ENCODE measurements at places on chromosomes 4 and X.

DNA sequence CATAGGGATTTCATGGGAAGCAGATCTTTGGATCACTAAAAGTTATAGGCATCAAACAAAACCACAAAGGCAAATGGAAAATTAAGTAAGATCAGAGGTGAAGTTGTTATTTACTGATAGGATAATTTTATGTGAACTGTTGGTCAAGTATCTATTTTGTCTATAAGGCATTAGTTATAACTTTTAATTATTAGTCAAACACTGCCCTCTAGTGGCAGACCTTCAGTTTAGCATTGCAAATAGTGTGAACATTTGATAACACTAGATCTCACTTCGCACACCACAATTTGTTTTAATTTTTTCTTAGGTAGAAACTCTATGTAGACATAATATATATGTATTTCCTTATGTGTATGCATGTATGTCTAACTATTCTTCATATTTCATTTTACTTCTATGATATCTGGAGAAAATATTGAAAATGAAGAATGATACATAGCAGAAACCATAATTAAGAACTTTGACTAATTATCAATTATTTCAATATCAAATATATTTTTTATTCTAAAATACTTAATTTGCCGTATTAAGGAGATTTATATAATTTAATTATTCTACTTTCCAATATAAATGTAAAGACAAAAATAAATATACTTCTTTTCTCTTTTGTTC lies 214.5 kb upstream of the TACR3 start:
- DNase-seq: peak; percentile 5

- peak; percentile 43 for DNase-seq
Measured at GRCh38 chr4:37803348-37803973, 23.0 kb upstream of the PGM2 start.

GRCh38 chr4:69098470-69098869 lies 2.2 kb downstream of the UGT2B7 start:
- no peak for DNase-seq

- DNase-seq: no peak
Measured at GRCh38 chr4:94944726-94945125, 187.0 kb downstream of the BMPR1B start.

DNA sequence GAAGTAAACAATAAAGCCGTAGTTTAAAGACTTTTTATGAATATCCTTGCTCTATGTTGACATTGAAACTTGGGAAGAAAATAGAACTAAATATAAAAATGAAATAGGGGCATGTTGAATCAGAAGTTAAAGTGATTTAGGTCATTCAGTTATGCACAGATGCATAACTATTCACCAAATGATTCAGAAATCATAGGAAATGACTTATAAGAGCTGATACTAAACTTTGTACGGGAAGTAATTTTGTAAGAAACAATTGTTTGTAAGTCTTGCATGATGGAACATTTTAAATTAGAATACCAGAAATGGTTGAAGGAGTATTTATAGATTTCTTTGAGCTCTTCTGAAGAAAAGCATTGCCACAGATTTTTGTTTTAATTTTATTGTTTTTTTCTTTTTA lies 246.5 kb downstream of the CPE start:
- DNase-seq: no peak

DNA sequence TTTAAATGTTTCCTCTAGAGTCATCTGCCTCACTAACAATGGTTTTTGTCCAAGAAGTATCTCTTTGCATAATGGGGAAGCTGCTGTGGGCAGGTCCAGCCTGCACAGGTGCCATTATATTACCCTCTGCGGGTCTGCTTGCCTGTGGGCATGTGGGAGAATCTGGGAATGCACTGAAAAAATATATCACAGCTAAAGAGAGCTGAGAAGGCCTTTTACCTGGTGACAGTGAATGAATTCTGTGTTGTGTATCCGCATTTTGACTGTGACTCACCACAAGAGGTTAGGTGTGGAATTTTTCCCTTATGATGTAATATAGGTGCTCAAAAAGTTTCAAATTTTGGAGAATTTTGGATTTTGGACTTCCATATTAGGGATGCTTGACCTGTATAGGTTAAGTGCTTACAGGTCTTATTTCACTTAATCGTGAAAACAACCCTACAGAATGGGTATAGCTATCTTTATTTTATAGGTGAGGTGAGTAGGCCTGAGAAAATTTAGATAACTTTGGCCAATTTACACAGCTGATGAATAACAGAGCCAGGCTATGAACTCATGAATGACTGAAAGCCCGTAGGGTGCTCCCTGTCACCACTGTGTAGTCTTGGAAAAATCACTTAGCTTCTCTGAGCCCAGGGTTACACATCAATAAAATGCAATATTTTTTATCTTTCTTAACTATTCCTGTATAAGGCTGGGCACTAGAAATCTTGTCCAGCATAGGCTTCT lies 198.0 kb upstream of the EPHA5 start:
- DNase-seq: no peak

- peak; percentile 70 for DNase-seq
Measured at GRCh38 chr4:140071806-140072205, 82.2 kb downstream of the MAML3 start.

DNA sequence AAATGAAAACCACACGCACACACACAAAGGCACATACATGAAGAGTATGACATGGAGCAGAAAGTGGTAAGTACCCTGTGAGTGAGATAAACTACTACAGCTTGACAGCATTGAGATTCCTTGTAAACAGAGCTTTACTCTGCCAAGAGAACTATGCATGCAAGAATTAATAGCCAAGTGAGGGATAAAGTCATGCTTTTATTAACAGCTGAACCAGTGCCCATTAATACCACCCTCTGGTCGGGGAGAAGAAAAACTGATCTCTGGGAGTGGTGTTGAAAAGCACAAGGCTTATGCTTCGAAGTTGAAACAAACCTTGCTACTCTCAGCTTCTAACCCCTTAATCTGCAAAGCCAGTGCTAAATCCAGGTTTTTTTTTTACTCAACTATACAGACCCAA lies 95.9 kb upstream of the C1QTNF7 start:
- DNase-seq: no peak

DNA sequence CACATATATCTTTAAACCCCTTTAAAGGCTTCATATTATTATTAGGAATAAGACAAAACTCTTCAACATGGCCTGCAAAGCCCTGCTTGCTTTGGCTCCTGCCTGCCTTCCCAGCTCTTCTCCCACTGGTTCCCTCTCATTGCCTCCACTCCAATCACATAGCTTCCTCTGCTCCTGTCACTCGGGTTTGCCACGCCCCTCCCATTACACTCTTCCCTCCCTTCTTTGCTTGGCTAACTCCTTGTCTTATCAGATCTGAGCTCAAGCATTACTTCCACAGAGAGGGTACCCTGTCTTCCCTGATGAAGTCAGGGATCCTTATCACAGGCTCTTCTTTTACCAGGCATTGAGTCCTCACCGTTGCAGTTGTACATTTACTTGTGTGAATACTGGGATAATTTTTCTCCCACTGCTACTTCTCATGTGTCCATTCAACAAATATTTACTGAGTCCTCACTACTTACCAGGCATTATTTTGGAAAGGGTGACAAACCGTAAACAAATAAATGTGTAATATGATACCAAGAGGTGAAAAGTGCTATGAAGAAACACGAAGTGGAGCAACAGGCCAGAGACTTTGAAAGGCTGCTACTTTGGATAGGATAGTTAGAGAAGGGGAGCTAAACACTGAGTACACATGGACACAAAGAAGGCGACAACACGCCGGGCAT lies 3.2 kb upstream of the VGLL1 start:
- no peak for DNase-seq

DNA sequence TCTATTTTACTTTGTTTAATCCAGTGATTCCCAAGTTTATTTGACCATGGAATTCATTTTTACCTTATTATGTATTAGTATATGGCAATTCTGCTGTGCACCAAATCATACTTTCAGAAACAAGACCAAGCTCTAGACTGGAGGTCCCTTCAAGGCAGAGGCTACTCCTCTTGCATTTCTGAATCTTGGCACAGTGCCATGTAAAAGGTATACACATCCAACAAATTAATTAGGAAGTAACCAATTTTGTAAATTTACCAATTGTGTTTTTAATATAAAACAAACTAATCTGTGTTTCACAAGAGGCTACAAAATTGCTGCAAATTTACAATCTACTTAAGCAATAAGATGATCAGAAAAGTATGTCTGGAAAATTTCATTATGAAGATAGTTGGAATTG lies 712.2 kb upstream of the HS3ST1 start:
- DNase-seq: no peak

DNA sequence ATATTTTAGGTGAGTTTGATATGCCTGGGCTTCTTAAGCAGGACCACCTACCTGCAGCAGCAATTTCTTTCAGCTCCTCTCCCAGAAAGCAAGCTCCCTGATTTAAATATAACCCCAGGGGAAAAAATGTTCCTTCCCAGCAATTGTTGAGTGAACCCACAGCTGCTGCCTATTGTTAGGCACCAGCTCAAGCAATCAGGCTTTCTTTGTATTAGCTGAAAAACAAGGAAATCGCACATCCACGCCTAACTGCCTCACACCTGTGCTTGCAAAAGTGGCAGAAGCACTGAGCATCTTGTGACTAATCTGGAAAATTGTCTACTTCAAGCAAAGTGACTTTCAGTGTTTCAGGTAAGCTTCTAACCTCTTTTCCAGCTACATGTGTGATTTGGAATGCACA lies 432.2 kb downstream of the SMARCA1 start:
- DNase-seq: no peak

DNA sequence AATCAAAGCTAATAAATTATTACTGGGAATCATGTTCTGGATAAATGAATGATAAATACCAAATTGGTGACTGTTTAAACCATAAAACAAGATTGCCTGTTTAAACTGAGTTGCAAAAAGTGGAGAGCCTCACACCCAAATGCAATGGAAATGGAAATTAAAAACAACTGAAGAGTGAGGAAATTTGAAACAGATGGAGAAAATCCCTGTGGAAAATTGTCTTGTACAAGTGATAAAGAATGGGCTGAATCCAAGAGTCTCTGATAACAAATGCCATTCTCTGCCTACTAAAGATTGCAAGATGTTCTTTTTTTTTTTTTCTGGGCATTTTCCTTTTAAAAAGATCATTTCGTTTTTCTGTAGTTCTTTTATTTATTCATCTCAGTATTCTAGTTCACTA lies 426.3 kb downstream of the NLGN4X start:
- no peak for DNase-seq

DNA sequence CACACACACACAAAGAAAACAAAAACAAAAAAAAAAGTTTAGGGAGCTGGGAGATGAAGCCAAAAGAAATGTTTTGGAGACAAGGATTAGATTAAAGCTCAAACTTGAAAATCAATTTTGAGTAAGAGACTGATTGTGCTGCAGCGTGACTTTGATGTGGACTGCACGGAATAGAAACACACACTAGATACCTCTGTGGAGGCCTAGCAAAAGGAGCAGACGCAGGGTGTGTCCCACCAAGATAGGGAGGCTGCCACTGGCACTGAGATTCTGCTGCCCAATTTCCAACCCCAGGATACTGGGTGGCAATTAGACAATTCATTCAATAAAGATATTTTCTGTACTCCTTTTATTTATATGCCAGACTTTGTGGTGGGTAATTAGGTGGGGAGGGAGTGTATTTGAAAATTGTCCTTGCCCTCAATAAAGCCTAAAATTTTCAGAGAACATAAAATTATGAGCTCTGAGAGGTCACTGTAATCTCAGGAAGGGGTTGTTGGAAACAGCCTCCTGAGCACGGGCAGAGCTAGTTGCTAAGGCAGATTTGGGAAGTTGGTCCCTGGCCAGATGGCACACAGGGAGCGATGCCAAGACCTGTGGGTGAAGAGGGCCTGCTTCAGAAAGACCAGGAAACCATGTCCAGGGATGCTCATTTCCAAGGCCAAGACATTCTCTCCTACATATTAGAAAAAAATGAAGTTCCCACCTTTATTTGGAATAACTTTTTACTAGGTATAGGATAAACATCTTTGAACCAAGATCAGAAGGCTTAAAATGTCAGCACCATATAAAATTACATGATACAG lies 1.9 kb upstream of the PPP3CA start:
- DNase-seq: no peak

- DNase-seq: no peak
Measured at GRCh38 chr4:3213106-3213425, 35.9 kb upstream of the MSANTD1 start.

GRCh38 chr4:15894921-15895916 lies 43.3 kb downstream of the FGFBP1 start:
- no peak for DNase-seq

- no peak for DNase-seq
Measured at GRCh38 chr4:147198411-147199051, 252.9 kb upstream of the TTC29 start.

DNA sequence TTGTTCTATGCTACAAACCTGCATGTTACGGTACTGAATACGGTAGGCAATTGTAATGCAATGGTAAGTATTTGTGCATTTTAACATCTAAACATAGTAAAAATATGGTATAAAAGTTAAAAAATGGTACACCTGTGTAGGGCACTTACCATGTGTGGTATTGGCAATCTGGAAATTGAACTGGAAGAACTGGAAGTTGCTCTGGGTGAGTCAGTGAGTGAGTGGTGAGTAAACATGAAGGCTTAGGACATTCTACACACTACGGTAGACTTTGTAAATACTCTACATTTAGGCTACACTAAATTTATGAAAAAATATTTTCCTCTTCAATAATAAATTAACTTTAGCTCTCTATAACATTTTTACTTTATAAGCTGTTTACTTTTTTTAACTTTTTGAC lies 78.9 kb downstream of the RRAGB start:
- DNase-seq: no peak

DNA sequence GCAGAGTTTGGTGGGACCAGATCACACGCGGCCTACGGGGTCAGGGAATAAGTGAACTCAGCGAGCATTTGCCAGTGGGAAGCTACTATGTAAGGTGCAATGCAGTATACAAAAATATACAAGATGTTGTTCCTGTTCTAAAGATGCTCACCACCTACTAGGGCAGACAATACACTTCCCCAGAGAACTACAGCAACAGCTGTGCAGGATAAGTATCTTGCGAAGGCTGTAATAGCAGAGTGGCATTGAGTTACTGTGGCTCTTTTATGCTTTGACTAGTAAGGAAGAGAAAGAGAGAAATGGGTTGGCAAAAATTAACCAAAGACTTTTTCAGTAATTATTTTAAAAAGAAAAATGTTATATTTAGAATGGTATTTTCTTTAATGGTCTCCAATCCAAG lies 61.2 kb downstream of the CDS1 start:
- DNase-seq: no peak

GRCh38 chrX:139842326-139843185 lies 90.3 kb downstream of the ATP11C start:
- no peak for DNase-seq

DNA sequence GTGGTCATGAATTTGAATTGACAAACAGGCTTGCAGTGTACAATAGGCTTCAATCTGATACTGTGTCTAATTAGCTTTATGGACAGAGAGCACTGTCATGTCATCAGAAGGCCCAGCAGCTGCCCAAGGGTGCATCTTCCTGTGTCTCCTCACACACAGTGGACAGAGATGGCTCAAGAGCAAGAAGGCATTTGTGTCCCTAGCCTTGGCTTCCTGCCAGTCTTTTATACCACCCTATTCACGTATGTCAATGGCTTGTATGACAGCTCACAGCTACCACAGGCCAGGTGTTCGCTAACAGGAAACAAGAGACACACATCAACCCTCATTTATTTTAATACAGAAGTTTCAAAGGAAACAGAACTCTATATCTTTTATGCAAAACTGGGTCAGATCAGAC lies 874.0 kb upstream of the AGA start:
- no peak for DNase-seq

- peak; percentile 39 for DNase-seq
Measured at GRCh38 chrX:48919360-48919841, 577 bp upstream of the PIM2 start.

- no peak for DNase-seq
Measured at GRCh38 chrX:69505772-69506616, 1.9 kb downstream of the NALF2 start.
